ENCODE measurements at places on chromosomes 6 and 20.

DNA sequence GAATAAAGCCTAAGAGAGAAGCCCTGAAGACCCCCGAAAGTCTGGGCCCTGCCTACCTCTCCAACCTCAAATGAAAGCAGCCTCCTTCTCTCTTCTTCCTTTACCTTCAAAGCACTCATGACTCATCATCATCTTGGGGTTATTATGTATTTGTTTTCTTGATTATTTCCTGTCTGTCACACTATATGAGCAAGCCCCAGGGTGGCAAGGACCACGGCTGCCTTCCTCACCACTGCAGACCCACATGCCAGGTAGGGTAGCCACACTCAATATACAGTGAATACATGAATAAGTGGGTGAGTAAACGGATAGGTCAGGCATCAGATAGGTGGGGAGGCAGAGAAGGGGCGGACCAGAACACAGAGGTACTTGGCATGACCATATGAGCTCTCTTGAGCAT lies 8.8 kb downstream of the WFDC3 start:
- no peaks in the 10 kb centered on the region for H3K27me3 ChIP-seq
- H3K4me1 ChIP-seq, result peaks cover 20% of the 10 kb centered on the region
- DNase-seq, result no peak
- no peak overlapping the region for H3K27ac ChIP-seq

- H3K36me3 ChIP-seq, result no peaks in the 10 kb centered on the region
- no peak overlapping the region for H3K4me3 ChIP-seq
- H3K27ac ChIP-seq, result no peak overlapping the region
- no peak for DNase-seq
Measured at GRCh38 chr20:12019715-12020114, 102.0 kb downstream of the BTBD3 start.

DNA sequence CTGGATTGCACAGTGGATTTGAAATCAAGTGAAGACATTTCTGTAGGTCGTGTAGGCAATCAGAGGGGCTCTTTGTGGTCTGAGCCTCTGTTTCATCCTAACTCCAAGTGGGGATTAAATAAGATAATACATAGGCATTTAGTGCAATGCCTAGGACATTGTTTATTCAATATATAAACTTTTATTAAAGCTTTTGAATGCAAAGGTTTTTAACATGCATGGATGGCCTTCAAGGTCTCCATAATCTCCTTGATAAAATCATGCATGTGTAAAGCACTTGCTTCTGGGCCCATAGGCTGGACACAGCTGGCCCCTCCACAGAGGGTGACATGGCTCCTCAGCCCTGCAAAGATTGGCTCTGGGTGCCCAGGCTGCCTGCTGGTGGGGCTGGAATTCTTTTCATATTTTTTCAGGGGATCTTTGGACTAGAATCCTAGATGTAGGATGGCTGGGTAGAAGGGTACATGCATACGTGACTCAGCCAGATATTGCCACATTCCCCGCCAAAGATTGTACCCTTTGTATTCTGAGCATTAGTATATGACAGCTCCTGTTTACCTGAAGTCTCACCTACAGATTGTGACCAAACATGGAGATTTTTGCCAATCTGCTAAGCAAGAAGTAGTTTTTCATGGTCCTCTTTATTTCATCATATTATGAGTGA lies 19.0 kb upstream of the AVP start:
- no peak for DNase-seq
- H3K4me3 ChIP-seq, result no peak overlapping the region
- peaks cover 5% of the 10 kb centered on the region for H3K4me1 ChIP-seq

DNA sequence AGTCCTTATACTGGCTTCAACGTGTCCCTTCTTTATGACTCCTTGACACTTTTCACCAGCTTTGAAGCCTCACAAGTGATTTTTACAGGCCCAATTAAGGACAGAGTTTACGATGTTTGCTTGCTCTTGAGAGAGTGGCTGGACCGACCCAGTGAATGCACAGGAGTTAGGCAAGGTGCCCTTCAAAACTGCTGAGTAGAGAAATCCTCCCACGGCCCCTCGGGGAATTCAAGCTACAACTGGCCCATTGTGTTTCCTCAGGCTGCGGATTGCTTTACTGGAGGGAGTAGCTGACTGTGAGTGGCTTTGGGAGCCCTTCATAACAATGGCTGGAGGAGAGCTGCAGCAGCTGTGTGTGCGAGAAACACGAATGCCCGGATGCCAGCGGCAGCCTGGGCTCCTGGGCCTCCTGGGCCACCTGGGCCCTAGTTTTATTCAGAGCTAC lies 50.0 kb downstream of the SGK1 start:
- H3K4me3 ChIP-seq, result no peak overlapping the region
- no peaks in the 10 kb centered on the region for H3K27me3 ChIP-seq
- peak overlapping the region; percentile 67 for H3K27ac ChIP-seq

DNA sequence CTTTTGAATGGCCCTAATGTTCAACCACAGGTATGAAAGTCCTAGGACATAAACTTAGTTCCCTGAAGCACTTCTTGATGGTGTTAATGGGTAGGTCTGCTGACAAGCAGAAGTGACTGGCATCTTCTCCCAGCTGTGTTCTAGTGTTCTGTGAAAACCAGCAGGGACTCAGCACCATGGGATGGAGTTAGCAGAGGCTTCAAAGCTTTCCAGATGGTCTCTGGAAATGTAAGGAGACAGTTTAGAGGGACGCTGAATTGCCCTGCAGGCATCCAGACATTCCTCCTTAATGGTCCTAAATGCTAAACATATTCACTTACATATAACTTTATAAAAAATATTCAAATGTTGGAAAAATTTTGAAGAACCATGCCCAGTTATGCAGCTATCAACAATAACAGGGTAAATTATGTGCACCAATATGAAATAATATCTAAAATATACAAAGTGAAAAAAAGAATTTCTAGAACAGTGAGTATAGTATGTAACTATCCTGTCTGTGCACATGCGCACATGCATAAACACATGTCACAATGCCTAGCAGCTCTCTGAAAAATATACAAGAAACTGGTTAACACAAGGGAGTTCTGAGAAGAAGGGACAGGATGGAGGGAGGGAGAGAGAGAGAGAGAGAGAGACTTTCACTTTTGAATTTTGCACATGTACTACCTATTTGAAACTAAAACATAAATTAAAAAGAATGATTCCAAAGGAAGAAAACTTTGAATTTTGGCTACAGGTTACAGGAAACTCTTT lies 87.2 kb downstream of the PRDM1 start:
- no peak overlapping the region for H3K27ac ChIP-seq
- no peaks in the 10 kb centered on the region for H3K36me3 ChIP-seq
- DNase-seq, result no peak

DNA sequence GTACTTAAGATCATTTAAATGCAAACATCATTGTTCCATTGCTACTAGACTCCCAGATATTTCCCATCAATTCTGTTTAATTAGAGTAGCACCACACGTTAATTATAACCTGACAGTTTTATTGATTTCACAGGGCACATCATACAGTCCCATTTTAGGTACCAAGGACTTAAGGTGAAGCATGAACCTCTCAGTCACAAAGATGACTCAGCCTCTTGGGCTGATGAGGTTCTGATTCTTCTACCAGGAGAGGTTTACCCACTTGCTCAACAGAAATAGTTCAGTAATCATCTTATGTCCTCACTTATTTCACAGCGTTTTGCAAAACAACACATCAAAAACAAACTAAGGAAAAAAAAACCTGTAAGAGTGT lies 98.5 kb downstream of the HIVEP2 start:
- no peak overlapping the region for H3K4me3 ChIP-seq
- peak overlapping the region; percentile 80 for H3K27ac ChIP-seq
- no peaks in the 10 kb centered on the region for H3K36me3 ChIP-seq
- H3K27me3 ChIP-seq, result no peaks in the 10 kb centered on the region

Data from spinal cord (tissue), 10 donors.